Keratinocyte (primary cell): ENCODE measurements at places on chromosomes 1 and 21. TPM values are rescaled to one million over a fixed set of nuclear protein-coding genes. Genes with fewer than 3 reads are reported as not detected.

- no peak for DNase-seq
Measured at GRCh38 chr1:62784509-62785365, 805 bp downstream of the ATG4C start.

GRCh38 chr1:162008799-162009198 is 14.9 kb downstream of the OLFML2B start:
- no peak for DNase-seq

DNA sequence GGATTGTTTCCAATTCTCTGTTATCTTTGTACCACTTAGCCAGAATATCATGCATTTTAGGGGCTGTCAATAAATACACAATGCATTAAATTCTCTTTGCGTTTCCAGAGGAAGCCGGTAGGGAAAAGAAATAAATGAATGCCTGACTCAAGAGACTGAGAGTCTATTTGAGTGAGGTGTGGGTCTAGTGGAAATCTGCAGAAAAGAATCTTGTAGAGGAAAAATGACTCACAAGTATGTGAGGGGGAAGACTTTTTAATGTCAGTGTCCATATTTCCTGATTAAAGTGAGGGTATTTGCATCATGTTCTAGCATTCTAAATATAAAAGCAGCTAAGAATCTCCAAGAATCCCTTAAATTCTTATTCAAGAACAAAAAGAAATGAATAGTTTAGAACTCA is 271.1 kb downstream of the PTPRC start:
- DNase-seq, result no peak

Gene SLAMF6
- polyA plus RNA-seq, result 0.03 TPM in 1 of 3 replicates, not detected in the others

Gene FHAD1
- polyA plus RNA-seq, result 0.09 to 0.18 TPM (median 0.12 TPM) in 3 replicates

Gene MEX3A
- 1.1 to 2.0 TPM (median 1.5 TPM) in 3 replicates for polyA plus RNA-seq
